ENCODE measurements at places on chromosomes 16 and 17.

- DNase-seq = no peak
Measured at GRCh38 chr16:83878838-83879237, 20.1 kb upstream of the MLYCD start.

DNA sequence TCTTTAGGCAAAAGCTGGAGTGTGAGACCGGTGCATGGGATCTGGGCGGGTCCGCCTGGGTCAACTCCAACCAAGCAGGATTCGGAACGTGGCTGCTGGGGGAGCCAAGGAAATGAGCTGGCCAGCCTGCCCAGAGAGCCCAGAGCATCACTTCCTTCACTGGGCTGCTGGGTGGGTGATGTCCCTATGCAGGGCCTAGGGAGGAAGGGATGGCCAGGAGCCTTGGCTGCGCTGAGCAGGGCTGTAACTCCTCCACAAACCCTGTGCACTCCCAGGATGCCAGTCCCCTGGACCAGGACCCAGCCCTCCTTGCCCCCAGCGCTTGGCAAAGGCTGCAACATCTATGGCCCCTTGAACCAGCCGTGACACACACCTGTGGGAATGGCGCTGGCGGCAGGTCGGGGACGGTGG, 138.4 kb downstream of the RAB11FIP4 start:
- no peak for DNase-seq

DNA sequence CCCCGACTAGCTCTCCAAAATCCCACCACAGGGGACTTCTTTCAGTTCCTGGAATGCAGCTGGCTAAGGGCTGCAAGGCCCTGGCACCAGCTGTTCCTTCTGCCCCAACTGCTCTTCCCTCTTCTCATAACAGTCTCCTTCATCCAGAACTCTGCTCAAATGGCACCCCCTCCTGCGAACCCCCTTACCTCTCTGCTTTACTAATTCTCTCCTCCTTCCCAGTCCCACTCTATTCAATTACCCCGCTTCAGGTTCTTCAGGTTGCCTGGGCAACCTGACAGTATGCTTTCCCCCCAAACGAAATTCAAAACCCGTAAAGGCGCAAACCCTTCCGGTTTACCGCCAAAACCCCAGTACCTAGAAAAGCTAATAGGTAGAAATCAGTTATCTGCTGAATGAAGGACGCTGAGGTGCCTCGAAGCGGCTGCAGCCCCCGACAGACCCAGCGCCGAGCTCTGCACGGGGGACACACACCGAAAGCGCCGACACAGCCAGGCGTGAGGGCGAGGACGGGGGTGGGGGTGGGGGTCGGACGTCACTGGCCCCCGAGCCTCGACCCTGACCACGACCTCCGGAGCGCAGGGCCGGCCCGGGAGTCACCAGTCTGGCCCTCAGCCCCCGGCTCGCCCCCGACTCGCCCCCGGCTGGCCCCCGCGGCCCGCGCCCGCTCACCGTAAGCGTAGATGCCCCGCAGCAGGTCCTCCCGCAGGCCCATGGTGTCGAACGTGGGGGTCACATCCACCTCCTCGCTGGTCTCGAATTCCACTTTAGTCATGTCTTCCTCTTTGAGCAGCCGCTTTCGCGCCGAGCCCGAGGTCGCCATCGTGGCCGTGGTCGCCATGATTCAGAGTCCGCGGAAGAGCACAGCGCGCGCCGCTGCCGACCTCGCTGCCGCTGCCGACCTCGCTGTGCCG, 550 bp downstream of the EIF4A3 start:
- DNase-seq = no peak

DNA sequence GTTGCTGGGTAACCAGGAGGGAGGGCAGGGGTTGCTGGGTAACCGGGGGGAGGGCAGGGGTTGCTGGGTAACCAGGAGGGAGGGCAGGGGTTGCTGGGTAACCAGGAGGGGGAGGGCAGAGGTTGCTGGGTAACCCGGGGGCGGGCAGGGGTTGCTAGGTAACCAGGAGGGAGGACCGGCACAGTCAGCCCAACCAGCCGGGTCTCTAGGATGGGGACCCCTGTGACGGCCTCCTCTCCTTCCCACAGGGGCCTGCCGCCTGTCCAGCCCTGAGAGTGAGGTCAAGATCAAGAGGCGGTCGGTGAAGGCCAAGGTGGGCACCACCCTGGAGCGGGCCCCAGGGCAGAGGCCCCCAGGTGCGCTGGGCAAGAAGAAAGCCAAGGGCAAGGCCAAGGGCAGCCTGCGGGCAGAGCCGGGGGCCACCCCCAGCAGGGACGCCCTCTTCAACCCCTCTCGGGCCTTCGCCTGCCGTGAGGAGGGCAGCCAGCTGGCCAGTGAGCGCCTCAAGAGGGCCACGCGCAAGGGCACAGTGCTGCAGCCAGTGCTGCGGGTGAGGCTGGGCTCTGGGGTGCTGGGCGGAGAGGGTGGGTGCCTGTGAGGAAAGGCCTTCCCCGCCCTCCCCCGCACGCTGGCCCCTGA, 54.6 kb downstream of the ACTG1 start:
- no peak for DNase-seq

- no peak for DNase-seq
Measured at GRCh38 chr17:12406623-12407215, 259.0 kb upstream of the MYOCD start.
